ENCODE measurements at places on chromosomes 5 and 9.

DNA sequence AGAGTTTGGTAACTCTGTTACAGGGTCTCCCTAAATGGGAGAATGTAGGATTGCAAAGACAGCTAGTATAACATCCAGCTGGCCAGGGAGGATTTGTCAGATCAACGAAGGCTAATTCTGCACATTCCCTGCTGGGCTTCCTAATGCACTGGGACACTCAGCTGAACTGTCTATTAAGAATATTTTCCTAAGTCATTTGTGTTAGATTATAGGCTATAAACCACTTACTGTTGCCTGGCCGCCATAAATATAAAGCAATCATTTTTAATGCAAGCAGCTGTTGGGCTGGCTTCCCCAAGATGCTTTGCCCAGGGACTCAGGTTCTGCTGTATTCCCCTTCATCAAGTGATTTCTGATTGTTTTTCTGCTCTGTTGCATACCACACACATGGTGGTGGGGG lies 35.3 kb upstream of the SLIT3 start:
- DNase-seq: no peak

- DNase-seq: no peak
Measured at GRCh38 chr9:128383007-128383753, 12.0 kb downstream of the URM1 start.

GRCh38 chr5:98455665-98456064 lies 317.8 kb upstream of the RGMB start:
- no peak for DNase-seq

DNA sequence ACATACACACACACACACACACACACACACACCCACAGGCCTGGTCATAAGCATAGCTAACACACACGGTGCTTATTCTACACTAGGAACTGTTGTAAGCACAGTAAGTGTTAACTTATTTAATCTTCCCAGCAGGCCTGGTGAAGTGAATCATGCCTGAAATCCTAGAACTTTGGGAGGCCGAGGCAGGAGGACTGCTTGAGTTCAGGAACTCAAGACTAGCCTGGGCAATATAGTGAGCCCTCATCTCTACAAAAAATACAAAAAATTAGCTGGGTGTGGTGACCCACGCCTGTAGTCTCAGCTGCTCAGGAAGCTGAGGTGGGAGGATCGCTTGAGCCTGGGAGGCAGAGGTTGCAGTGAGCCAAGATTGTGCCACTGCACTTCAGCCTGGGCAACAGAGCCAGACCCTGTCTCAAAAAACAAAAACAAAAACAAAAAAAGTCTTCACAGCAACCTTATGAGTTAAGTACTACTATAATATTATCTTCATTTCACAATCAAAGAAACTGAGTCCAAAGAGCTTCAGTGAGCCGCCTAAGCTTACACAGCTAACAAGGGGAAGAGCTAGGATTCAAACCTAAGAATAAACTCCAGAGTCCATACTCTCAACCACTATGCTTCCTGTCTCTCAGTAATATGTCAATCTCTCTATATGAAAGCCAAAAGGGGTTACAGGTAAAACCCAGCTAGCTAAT lies 2.3 kb downstream of the MEGF9 start:
- DNase-seq: peak; percentile 37

- DNase-seq: no peak
Measured at GRCh38 chr9:3951161-3951665, 348.7 kb downstream of the GLIS3 start.

GRCh38 chr5:81854915-81855314 lies 104.0 kb upstream of the SSBP2 start:
- DNase-seq: peak; percentile 61

DNA sequence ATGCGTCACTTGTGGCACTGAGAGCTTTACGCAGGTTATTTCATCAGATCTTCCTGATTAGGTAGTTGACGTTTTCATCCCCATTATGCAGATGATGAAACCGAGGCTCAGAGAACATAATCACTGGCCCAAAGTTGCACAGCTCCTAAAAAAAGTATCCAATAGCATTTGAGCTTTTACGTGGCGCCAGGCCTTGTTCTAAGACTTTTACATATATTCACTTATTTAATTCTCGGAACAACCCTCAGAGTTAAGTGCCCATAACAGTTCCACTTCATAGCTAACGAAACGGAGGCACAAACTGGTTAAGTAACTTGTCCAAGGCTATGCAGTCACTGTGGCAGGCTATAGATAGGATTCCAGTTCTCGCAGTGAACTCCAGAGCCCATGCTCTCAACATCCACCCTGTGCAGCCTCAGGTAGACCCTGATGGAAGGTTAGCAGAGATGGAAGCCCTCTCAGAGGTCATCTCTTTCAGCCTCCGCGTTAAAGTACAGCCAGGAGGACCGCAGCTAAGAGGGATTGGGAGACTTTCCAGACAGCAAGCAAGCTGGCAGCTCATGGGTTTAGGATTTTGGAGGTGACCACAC lies 39.3 kb downstream of the AMBP start:
- no peak for DNase-seq

DNA sequence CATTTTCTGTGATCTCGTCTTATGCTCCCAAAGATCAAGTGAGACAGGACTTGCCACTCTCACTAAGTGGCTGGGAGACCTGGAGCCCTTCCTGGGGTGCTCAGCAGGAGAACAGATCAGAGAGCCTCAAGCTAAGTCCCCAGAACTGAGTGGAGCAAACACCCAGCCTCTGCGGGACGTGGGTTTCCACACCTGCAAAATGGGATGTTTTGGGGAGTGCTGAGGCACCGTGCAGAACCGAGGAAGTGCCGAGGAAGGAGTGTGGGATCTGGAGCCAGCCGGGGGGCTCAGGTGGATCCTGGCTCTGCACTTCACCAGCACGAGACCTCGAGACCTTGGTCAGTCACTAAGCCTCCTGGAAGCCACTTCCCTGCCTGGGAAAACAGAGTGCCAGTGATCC lies 166.0 kb downstream of the DAB2IP start:
- DNase-seq: no peak

DNA sequence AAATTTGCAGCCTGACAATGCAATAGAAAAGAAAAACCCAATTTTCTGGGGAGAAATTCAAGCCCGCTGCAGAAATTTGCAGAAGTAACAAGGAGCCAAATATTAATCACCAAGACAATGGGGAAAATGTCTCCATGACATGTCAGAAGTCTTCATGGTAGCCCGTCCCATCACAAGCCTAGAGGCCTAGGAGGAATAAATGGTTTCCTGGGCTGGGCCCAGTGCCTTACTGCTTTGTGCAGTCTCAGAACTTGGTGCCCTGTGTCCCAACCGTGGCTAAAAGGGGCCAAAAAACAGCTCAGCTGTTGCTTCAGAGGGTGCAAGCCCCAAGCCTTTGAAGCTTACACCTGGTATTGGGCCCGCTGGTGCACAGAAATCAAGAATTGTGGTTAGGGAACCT lies 23.6 kb upstream of the EGFLAM start:
- DNase-seq: no peak

- DNase-seq: no peak
Measured at GRCh38 chr5:72290356-72291133, 29.5 kb downstream of the MRPS27 start.

GRCh38 chr5:76514292-76514691 lies 108.9 kb downstream of the F2RL2 start:
- DNase-seq: no peak

DNA sequence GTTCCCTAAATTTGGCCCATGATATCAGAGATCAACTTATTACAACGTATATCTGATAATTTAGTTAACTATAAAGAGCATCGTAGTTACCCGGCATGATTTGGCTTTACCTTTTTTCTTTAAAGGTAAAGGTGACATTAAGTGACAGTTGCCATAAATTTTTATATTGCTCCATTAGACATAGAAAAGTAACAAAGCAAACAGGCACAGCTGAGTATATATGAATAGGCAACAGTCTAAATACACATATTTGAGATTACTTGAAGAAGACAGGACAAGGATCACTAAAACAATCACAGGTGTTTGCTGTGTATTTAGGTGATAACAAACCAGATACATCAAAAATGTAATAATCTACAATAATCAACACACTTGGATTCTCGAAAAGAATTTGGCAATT lies 34.8 kb downstream of the RFX3 start:
- DNase-seq: no peak

GRCh38 chr5:112485934-112486355 lies 66.9 kb upstream of the EPB41L4A start:
- DNase-seq: peak; percentile 7

GRCh38 chr5:9037048-9037447 lies 508.8 kb downstream of the SEMA5A start:
- DNase-seq: no peak

DNA sequence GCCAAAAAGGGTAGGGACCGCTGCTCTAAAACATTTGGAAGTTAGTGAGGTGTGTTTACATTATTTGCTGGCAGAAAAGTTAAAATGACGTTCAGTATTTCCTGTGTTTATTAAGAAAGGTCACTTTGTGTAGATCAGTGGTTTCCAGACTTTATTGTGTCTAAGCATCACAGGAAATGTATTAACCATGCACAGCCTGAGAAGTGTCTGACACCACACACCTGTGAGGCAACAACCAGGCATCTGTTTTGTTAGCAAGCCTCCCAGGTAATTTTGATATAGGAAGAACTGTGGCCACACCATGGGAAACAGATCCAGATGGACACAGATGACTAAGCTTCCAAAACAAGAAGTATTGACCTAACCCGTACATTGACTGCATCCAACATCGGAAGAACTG lies 12.0 kb downstream of the TTC1 start:
- no peak for DNase-seq

DNA sequence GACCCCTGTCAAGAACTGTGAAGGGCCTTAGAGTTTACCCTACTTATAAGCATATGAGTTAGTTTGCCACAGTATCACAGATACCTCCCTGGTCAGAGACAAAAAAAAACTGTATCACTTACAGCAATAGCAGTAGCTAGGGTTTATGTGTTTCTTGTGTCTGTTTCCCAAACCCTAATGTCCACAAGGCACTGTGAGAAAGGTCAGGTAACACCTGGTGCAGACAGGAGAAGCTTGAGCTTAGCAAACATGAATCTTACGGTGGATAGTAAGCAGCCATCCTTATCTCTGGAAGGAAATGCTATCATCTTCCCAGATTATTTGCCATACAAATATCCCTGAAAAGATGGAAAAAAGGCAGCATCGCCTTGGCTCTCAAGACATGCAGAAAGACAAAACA lies 208.5 kb upstream of the KCNN2 start:
- DNase-seq: no peak

GRCh38 chr9:4962085-4962484 lies 23.0 kb upstream of the JAK2 start:
- DNase-seq: no peak

- no peak for DNase-seq
Measured at GRCh38 chr9:73137286-73137899, 14.3 kb upstream of the ANXA1 start.

DNA sequence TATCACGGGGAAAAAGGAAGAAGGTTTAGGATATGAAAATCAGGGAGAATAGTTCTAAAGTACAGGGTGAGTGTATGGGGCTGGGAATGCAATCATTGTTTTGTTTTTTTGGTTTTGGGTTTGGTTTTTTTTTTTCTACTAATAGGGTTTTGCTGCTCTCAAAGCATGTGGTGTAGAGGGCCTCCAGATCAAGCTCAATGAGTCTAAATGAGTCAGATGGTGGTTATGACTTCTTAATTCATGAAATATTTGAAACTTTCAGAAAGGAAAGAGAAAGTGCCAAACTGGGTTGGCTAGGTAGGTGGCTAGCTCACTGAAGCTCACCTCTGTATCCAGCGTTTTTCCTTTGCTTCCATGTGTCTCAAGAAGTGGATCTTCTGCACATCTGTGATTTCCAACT lies 10.7 kb downstream of the OR1L8 start:
- DNase-seq: no peak

DNA sequence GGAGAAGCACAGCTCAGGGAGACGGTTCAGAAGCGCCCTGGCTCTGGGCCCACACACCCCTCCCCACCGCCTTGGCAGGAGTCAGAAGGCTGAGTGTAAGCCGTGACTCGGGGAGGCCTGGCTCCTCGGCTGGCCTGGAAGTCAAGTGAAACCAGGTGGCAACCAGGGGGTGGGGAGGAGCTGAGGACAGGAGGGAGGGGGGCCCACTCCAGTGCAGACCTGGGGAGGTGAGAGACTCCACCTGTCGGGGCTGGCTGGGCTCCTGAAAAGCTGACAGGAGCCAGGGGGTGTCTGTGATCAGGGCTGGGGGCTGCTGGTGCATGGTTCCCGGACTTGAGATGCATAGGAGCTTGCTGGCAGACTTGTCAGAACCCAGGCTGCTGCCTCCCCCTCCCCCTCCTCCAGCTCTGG lies 150.2 kb upstream of the PHYKPL start:
- DNase-seq: no peak
